ENCODE measurements at places on chromosomes 7 and 10.

DNA sequence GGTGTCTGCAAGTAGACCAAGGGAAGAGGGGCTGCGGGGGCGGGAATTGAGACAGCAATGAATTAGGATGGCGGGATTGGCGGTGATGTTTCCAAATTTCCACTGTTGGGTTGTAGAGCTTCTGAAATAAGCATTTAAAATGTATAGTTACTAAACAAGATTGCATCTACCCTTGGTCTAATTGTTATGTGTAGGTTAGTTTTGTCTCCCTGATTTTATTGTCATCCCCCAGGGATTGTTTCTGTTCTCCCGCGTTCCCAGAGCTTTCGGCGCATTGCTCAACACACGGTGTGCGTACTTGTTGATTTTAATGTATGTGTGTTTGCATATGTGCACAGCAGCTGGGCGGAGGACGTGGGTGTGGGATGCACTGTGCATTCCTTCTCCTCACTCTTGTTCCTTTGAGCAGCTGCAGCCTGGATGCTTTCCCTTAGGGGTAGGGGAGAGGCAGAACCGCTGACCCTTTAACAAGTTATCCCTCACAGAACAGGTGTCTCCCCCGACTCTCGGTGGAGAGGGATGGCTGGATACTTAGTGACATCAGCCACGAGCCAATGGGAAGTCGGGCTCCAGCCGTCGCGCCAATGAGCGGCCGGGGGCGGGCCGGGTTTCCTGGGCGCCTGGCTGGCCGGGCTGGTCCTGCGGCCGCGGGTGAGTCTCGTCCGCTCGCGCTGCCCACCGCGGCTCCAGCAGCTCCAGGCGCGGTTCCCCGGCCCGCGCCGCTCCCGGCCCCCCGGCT is at the start of gene TSPAN33:
TSS of gene TSPAN33 (plus strand) at position 613 of the 739 bp plus-strand sequence. CDS start 274 bp downstream, outside the sequence.
- DNase-seq = peak; percentile 7

GRCh38 chr10:55627501-55628051 is 733.5 kb downstream of the ZWINT start:
- DNase-seq = no peak

- DNase-seq = no peak
These were observed 28.0 kb downstream of the PRSS2 start for GRCh38 chr7:142798451-142799436.

DNA sequence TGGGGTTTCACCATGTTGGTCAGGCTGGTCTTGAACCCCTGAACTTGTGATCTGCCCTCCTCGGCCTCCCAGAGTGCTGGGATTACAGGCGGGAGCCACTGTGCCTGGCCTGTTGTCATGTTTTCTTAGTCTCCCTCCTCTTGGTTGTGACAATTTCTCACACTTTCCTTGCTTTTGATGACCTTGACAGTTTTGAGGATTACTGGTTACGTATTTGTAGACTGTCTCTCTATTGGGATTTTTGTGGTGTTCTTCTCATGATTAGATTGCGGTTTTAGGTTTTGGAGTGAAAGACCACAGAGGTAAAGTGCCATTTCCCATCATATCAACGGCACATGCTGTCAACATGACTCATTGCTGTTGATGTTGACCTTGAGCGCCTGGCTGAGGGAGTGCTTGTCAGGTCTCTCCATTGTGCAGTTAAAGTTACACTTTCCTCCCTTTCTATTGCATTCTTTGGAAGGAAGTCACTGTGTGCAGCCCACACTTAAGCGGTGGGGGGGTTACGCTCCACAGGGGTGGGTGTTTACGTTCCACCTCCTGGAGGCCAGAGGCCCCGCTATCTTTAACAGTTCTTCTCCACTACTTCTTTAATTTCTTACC is 10.8 kb downstream of the NEURL1 start:
- DNase-seq = peak; percentile 48

All from fibroblast of skin of left quadriceps (primary cell).